Naive thymus-derived CD4-positive, alpha-beta T cell (primary cell): ENCODE measurements at places on chromosomes 11 and 22. TPM values are rescaled to one million over a fixed set of nuclear protein-coding genes. Genes with fewer than 3 reads are reported as not detected.

STK33 gene
- total RNA-seq, result not detected

PIK3IP1 gene
- total RNA-seq, result 638 TPM

- H3K4me1 ChIP-seq, result peaks cover 11% of the 10 kb centered on the region
- no peak overlapping the region for H3K27ac ChIP-seq
Observed at GRCh38 chr11:126080161-126080941, 17.7 kb upstream of the CDON start.

- no peaks in the 10 kb centered on the region for H3K27me3 ChIP-seq
- no peak overlapping the region for H3K4me3 ChIP-seq
- H3K36me3 ChIP-seq, result no peaks in the 10 kb centered on the region
- no peak overlapping the region for H3K27ac ChIP-seq
- no peaks in the 10 kb centered on the region for H3K4me1 ChIP-seq
- DNase-seq, result no peak
Observed at GRCh38 chr22:29030618-29031226, 30.9 kb downstream of the C22orf31 start.

GRCh38 chr11:32231909-32232493 lies 141.1 kb downstream of the RCN1 start:
- no peak for DNase-seq
- no peak overlapping the region for H3K27ac ChIP-seq
- no peaks in the 10 kb centered on the region for H3K36me3 ChIP-seq
- no peak overlapping the region for H3K4me3 ChIP-seq

CCDC157 gene
- 6.0 TPM for total RNA-seq

VPREB3 gene
- 3.0 TPM for total RNA-seq

DNA sequence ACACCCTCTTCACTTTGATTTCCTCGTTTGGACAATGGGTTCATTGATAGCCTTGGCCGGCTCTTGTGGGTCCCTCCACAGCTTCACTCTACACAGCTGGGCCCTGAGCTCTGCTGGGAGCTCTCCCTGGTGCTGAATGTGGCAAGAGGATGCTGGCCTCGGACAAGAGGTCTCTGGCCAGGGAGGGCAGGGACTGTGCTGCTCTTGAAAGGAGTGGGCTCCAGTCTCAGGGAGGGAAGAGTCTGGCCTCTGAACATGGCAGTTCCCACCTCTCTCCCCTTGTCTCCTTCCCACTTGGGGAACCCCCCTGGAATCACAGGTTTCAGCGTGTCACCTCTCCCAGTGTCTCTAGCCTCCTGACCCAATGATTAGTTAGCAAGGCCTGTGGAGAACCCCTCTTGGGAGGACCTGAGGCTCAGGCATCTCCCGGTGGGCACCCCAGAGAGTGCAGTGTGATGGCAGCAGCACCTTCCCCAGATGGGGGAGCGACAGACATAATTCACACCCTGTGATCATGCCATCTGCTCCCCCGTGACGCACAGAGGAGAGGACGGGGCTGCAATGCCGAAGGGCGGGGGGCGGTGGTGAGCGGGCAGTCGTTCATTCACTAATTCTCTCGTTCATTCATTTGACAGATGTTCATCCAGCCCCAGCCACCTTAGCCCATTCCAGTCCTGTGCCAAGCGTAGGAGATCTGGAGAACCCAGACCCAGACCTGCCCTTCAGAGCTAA lies 2.8 kb upstream of the CABP7 start:
- H3K27me3 ChIP-seq, result no peaks in the 10 kb centered on the region
- no peaks in the 10 kb centered on the region for H3K36me3 ChIP-seq
- no peak overlapping the region for H3K4me3 ChIP-seq
- no peaks in the 10 kb centered on the region for H3K4me1 ChIP-seq
- no peak overlapping the region for H3K27ac ChIP-seq

ESAM gene
- 0.23 and 0.39 TPM in 2 replicates for total RNA-seq

TREH gene
- not detected for total RNA-seq
